ENCODE measurements at places on chromosomes 3 and 15.

- no peak for DNase-seq
Observed at GRCh38 chr3:98806521-98806920, 43.4 kb downstream of the ST3GAL6 start.

DNA sequence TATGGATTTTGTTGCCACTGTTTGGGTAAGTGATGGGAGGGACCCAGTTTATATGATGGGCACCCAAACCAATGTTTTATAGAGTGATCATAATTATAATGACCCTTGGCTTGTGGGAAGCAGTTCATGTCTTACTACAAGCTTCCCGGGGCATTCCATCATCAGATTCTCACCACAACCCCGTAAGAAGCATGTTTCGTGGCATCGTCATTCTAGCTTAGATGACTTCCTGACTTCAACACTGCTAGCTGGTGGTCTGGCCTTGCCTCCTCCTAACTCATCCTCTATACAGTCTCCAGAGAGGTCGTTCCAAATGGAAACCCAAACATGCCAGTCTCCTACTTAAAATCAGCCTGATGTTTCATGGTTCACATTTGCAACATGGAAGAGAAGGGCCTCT lies 226.9 kb downstream of the ADAMTS9 start:
- no peak for DNase-seq

GRCh38 chr15:73560501-73561117 lies 72.6 kb downstream of the NPTN start:
- peak; percentile 39 for DNase-seq

DNA sequence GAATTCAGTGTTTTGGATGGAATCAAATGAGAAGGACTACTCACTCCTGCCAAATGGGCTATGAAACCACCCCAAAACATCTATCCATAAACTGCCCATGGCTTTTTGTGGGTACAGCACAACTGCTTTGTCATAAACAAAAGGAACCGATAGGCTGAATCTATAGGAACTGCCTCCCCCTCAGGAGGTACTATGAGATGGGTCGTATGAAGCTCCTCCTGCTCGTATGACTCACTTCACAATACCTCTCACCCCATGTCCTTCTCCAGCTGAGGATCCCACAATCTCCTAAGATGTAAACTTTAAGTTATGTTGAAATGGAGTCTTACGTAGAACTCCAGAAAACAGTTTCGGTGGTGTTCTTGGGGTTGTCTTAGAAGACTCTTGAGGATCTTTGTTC lies 129.9 kb upstream of the SAMMSON start:
- DNase-seq = no peak

DNA sequence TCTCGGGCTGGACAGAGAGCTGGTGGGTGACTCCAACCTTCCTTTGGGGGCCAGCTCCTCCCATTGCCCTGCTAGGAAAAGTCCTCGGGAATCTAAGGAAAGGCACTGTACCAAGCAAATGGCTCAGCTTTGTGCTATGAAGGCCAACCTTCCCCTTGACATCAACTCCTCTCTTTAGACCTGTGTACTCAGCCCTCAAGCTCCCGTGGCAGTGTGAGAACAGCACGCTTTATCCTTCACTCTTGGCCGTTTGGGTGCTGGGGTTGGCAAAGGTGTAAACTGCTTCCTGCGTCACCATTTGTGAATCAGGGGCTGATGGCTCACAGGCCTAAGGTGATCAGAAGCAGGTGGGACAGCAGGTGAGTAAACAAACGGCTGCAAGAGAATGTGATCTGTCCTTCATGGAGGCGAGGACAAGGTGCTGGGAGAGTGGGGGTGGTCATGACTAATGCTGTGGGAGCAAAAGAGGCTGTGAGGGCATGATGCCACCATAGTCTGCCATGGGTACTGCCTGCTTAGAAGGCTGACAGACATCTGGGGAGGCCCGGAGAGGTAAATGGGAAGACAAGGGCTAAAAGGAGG lies 165.2 kb upstream of the TPM1 start:
- no peak for DNase-seq

DNA sequence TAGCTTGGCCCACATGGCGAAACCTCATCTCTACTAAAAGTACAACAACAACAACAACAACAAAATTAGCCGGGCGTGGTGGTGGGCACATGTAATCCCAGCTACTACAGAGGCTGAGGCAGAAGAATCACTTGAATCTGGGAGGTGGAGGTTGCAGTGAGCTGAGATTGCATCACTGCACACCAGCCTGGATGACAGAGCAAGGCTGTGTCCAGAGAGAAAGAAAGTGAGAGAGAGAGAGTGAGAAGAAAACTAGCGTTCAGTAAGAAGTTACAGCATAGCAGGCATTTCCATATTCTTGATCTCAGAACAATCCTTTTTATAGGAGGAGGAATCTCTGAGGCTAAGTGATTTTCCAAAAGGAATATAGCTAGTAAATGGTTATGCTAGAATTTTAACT lies 1076.1 kb downstream of the AGBL1 start:
- DNase-seq = no peak

DNA sequence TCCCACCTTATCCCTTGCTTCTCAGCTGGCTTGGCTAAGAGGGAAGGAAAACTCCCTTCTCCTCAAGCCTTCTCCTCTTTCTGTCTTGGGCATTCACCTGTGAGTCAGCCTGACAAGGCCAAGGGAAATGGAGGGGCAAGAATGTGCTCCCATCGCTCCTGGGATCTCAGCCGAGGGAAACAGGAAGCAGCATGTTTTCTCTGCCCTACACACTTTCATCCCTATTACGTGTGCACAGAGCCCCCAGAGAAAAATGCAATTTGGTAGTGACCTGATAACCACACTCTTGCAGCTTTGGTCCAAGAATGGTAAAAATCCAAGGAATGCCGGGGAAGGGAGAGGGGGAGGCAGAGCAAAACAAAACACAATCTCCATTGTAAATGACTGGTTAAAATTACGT lies 32.9 kb upstream of the MTMR10 start:
- DNase-seq = no peak

GRCh38 chr15:25597571-25597970 lies 158.7 kb upstream of the UBE3A start:
- DNase-seq = no peak

DNA sequence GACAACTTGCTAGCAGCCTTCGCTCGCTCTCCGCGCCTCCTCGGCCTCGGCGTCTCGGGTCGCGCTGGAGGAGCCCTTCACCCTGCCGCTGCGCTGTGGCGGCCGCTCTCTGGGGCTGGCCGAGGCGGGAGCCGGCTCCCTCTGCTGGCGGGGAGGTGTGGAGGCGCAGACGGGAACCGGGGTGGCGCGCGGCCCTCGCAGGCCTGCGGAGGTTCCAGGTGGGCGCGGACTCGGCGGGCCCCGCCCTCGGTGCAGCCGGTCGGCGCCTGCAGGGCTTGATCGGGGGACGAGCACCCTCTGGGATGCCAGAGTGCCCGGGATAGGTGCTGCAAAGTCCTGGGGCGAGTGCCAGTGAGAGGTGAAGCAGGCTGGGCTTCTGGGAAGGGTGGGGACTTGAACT lies 989.9 kb downstream of the ROBO2 start:
- DNase-seq = no peak

DNA sequence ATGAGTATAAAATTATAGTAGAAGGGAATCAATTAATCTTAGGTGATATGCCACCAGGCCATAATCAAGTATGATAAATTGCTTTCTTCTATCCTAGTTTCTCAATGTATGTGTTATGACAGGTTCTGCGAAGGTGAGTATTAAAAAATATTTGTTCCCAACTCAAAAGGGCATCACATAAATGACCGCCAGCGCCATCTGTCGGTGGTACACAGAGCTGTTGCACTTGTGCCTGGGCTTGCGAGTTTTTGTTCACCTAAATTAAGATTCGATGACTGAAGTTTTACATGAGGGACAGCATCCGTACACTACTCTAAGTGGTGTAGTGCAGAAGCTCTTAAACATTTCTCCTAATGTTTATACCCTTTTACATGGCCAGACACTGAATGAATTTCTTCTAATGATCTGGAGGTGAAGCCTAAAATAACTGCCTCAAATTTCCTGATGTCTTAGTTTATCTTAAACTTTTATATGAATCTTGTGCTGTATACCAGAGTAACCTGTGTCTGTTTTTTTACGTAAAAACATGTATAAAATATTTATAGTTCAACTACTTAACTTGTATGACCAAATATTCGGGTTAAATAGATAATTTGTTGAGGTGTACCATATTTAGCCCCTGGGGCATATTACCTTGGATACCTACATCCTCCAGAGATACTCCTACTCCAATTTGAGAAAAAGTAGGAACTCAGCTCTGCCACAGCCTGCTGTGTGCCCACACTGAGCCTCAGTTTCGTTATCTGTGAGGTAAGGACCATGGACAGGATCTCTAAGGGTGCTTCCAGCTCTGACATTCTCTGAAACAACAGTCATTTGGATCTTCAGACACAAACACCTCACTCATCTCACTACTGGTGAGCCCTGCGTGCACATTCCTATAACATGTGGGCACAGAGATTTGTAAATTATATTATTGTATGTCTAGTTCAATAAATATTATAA lies 365.6 kb downstream of the MAGI1 start:
- DNase-seq = no peak

DNA sequence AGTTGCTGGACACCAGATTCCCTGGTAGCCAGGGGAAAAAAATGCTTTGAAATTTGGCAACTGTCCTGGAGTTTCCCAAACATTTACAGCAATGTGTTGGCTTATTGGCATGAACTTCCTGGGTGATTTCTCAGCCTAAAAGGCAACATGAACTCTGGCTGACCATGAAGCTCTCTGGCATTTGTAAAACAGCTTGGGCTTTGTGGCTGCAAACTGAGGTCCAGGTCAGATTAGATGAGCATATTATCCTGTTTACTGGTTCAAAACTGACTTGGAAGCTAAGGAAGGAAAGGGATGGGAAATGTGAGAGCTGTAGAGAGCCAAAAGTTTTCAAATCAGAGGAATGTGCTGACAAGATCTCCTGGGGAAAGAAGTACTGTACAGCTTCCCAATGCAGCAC lies 139.0 kb downstream of the P3H2 start:
- DNase-seq = no peak

All from CD4-positive, alpha-beta memory T cell (primary cell).